ENCODE measurements at places on chromosomes 3 and 15.

- DNase-seq: no peak
Observed at GRCh38 chr3:6697285-6697684, 163.6 kb upstream of the GRM7 start.

DNA sequence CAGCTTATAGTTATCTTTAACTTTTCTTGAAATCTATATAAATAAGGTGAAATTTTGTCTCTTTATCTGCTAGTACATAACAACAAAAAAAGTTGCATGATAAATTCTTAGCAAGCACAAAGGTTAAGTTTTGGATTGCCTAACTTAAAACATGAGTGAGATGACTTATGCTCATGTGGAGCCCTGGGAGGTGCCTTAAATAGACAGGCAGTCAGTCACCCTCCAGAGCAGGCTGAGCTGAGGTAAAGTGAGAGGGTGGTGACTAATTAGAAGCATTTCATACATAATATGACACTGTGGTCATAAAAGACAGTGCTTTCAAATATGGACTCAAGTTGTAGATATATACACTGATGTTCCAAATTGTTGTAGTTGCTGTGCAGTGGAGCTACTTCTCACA is 14.6 kb upstream of the MME start:
- DNase-seq: peak; percentile 3

GRCh38 chr3:196335503-196335948 is 2.7 kb downstream of the TM4SF19 start:
- no peak for DNase-seq

- DNase-seq: no peak
Observed at GRCh38 chr15:101156509-101157159, 95.2 kb downstream of the CHSY1 start.

DNA sequence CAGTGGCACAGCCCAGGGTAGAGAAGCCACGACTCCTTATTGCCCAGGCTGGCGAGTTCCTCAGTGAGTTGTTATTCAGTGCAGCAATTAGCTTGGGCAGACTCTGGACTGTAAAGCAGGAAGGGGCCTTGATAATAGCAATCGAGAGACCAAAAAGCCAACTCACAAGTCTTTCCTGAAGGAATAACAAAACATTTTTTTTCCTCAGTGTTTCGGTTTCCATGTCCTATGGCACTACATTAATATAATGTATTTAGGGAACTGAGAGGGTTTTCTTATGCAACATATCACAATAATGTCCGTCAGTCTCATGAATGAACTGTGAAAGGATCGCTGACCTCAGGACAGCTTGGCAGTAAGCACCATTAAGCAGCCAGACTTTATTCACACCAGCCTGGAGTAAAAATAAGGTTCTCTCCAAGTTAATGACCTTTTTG is 248.9 kb upstream of the TBL1XR1 start:
- DNase-seq: no peak

DNA sequence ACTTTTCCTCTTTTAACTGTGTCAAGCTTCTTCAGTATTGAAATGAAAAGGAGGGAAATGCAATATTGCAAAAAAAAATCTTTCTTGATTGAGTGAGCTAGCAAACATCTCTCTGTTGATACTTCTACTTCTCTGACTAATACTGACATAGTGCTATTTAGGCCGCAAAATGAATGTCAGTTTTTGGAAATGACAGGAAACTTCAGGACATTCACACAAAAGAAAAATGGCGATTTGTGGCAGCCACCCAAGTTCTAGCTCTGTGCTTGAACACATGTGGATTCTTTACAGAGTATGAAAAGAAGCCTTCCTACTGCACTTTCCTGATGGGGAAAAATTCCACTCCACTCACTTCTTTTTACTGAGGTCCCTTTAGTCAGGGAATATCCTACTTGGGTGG is 486.8 kb upstream of the ALCAM start:
- no peak for DNase-seq
